Chondrocyte (in vitro differentiated cells): ENCODE measurements at places on chromosomes 16 and 17. TPM values are rescaled to one million over a fixed set of nuclear protein-coding genes. Genes with fewer than 3 reads are reported as not detected.

KRT20 gene
- total RNA-seq: not detected in 3 replicates

ZNF747 gene
- 3.5 to 6.7 TPM (median 6.7 TPM) in 3 replicates for total RNA-seq

KRTAP2-3 gene
- not detected in 3 replicates for total RNA-seq

RASL10B gene
- 8.4 to 21.3 TPM (median 19.1 TPM) in 3 replicates for total RNA-seq

MARCHF10 gene
- 0.17 TPM in 1 of 3 replicates, not detected in the others for total RNA-seq

SCARF1 gene
- 0.42 to 0.64 TPM (median 0.51 TPM) in 3 replicates for total RNA-seq

SPATA32 gene
- total RNA-seq: not detected in 3 replicates

SPATA22 gene
- not detected in 3 replicates for total RNA-seq

MT3 gene
- total RNA-seq: 0.77 TPM in 1 of 3 replicates, not detected in the others

C16orf96 gene
- 0.12 to 0.23 TPM in 2 of 3 replicates, not detected in the other for total RNA-seq

KRT33B gene
- total RNA-seq: not detected in 3 replicates

CBLN1 gene
- total RNA-seq: not detected in 3 replicates

TNFRSF13B gene
- total RNA-seq: not detected in 3 replicates

SLC13A2 gene
- not detected in 3 replicates for total RNA-seq

ADAM11 gene
- total RNA-seq: 0.44 to 0.49 TPM (median 0.47 TPM) in 3 replicates

STH gene
- not detected in 3 replicates for total RNA-seq

QPRT gene
- total RNA-seq: 19.5 to 21.8 TPM (median 20.7 TPM) in 3 replicates

P2RX1 gene
- not detected in 3 replicates for total RNA-seq

TMEM208 gene
- total RNA-seq: 41.7 to 55.7 TPM (median 43.2 TPM) in 3 replicates

CDH5 gene
- not detected in 3 replicates for total RNA-seq

SDR42E2 gene
- total RNA-seq: not detected in 3 replicates

LITAFD gene
- not detected in 3 replicates for total RNA-seq

TPSG1 gene
- not detected in 3 replicates for total RNA-seq

SEPTIN1 gene
- total RNA-seq: 0.85 to 1.7 TPM (median 1.3 TPM) in 3 replicates

INCA1 gene
- total RNA-seq: 0.74 to 1.5 TPM (median 0.85 TPM) in 3 replicates

MKS1 gene
- total RNA-seq: 11.5 to 16.9 TPM (median 16.2 TPM) in 3 replicates

CACNG5 gene
- total RNA-seq: not detected in 3 replicates

KRTAP1-5 gene
- not detected in 3 replicates for total RNA-seq

PTGES3L gene
- total RNA-seq: 1.2 to 5.7 TPM (median 3.9 TPM) in 3 replicates

NPIPA5 gene
- total RNA-seq: 6.9 to 11.5 TPM (median 7.7 TPM) in 3 replicates

CIBAR2 gene
- total RNA-seq: not detected in 3 replicates
